HepG2 (cell line): ENCODE measurements at places on chromosomes 3 and 15. TPM values are rescaled to one million over a fixed set of nuclear protein-coding genes. Genes with fewer than 3 reads are reported as not detected.

DNA sequence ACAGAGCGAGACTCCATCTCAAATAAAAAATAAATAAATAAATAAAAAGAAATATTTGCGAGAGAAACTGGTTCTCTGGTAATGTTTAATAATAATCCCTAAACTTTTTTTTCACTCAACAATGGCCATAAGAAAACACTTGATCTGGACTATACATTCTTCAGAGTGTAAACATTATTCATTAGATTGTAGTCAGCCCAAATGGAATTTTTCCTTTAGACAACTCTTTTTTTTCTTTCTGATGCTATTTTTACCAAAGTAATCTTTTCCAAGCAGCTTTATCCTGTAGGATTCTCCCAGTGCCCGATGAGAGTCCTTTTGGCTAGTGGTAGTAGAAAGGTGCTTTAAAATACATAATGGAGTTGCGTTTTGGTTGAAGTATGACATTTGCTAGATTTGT is 90.4 kb downstream of the NEDD4 start:
- DNase-seq: no peak

- no peak for DNase-seq
These were observed 103.8 kb upstream of the PRICKLE2 start for GRCh38 chr3:64329037-64329436.

DNA sequence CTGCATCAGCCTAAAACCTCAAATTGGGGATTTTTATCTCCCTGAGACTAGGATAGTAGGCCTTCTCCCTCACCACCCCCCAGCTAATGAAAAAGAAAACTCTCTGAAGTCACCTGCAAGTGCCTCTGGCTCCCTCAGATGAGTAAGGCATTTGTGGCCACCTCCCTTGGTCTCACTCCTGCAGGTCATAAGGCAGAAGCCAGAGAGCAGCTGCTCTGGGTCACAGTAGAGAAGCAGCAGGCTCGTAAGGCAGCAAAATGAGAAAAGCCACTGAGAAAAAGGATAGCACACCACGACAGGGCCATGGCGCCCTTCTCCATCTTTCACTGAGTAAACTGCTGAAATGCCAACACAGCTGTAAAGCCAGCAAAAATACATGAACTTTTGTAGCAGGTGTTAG is 296.7 kb upstream of the DPH6 start:
- no peak for DNase-seq

DNA sequence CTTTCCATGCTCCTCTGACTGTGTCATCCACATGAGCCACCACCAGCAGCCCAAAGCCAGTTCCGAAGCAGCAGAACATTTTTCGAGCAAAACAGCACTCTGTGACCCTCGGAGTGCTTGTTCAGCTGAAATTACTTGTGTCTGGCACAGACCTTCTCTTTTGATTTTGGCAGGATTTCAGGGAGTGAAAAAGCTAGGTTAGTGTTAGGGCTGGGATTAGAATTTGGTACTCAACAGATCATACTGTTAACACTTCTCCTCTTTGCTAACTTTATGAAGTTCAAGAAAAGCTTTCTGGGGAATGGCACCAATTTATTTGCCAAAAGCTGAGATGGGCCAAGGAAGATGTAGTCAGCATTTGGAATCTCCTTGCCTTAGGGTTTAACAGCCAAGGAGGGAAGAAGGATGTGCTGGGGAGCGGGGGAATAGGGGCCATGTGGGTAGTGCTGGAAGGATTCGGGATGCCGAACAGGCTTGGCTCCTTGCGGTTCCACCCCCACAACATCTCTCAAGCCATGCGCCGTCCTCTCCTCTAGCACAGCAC is 55.1 kb upstream of the TRA2B start:
- DNase-seq: no peak

GRCh38 chr3:156449710-156450574 is 105.0 kb downstream of the SSR3 start:
- peak; percentile 29 for DNase-seq

GRCh38 chr3:158768361-158768787 is 33.5 kb upstream of the MFSD1 start:
- DNase-seq: peak; percentile 67

DNA sequence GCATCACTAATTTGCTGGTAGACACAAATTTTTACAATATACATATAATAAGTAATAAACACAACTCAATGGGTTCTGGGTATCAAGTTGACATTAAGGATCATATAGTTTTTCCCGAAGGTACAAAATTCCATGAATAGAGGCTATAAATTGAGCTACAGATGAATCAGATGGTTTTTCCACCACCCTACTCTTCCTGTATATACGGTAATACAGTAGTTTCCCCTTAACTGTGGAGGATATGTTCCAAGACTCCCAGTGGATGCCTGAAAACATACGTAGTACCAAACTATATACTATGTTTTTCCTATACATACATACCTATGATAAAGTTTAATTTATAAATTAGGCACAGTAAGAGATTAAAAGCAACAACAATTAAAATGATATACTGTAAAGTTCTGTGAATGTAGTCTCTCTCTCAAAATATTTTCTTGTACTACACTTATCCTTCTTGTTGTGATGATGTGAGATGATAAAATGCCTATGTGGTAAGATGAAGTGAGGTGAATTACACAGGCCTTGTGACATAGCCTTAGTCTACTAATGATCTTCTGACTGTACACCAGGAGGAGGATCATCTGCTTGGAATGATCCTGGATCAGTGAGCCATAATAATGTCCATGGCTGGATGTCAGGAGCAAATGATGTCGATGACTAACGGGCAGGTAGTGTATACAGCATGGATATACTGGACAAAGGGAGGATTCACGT is 116.7 kb downstream of the NR1I2 start:
- no peak for DNase-seq

DNA sequence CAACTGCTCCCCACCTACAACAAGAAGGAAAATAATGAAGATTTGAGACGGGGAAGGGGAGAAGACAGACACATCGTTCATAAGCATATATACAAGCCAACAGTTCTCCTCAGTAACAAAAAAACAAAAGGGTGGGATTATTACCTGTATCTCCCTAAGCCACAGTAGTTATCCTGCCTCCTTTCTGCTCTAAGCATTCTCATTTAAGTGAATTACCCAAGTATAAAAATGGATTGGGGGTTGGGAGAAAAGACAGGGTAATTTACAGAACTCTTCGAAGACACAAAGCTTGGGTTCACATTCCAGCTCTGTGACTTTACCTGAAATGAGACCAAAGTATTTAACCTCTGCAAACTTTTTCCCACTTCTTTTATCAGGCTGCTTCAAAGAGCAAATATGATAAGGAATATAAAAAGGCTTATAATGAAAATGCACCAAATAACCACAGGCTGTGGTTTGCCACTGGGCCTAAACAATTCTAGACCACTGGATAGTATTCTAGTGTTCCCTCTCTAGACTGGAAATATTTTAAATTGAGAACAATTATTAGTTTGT is 64.4 kb downstream of the UACA start:
- DNase-seq: no peak

GRCh38 chr15:72207558-72208085 is 10.0 kb upstream of the GRAMD2A start:
- no peak for DNase-seq

DNA sequence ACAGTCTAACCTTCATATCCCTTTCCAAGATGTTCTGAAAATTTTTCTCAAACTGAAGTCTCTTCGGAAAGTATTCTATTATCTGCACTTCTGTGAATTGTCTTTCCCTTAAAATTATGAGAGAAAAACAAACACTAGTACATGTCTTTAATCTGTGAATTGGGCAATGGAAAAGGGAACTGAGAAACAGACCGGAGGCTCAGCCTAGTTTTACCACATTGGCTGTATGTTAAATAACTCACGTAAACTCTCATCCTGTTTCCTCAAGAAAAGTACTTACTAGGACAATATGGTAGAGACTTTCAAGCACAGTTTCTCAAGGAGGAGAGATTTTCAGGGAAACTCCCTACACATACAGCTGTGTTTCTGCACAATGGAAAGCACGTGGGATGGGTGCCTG is 982.2 kb upstream of the SEMA6D start:
- DNase-seq: no peak

DNA sequence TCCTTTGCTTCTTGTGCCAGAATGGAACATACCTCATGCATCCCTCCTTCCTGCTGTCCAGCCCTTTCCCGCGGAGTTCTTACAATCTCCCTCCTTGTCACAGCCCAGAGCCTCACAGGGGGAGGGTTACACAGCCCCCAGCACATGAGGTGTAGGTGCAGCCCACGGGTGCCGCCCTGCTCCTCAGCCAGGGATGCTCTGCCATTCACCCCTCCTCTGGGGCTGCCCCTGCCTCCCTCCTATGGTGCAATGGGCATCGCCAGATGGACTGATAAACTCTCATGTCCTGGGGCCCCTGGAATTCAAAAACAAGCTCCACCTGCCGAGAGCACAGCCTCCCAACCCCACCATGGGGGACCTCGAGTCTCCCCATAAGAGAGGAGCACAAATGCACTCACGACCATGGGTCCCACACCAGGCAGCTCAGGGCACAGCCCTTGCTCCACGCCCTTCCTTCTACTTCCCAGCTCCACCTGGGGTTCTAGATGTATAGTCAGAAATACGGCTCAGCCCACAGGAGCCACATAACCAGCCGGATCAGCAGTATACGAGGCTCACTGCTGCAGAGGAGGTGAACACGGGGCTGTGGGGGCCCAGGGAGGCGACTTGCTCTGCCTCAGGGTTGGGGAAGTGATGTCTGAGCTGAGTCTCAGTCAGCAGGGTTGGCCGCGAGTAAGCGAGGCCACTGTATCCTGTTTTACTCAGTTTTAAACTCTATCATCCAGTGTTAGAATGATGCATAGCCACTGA is 269.7 kb upstream of the LYSMD4 start:
- no peak for DNase-seq

- DNase-seq: no peak
These were observed 142.8 kb upstream of the TSC22D2 start for GRCh38 chr3:150265305-150265704.

GRCh38 chr15:100096248-100096600 is 245.6 kb downstream of the ADAMTS17 start:
- no peak for DNase-seq

DNA sequence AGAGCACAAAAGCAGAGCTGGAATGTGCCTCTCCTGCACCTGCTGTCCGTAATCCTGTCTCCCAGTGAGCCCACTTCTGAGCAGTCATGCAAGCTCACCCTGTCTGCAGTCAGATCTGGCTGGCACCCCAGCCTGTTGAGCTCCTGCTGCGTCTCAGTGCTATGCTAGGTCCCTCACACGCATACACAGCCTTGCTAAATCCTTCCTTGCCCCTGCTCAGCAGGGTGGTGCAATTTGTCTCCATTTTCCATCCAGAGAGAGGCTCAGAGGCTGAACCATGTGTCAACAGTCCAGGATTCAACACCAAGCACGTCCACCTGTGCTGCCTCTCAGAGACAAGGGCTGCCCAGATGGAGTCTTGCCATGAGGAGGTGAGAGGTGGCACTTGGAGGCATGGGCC is 11.0 kb downstream of the POMGNT2 start:
- DNase-seq: no peak

DNA sequence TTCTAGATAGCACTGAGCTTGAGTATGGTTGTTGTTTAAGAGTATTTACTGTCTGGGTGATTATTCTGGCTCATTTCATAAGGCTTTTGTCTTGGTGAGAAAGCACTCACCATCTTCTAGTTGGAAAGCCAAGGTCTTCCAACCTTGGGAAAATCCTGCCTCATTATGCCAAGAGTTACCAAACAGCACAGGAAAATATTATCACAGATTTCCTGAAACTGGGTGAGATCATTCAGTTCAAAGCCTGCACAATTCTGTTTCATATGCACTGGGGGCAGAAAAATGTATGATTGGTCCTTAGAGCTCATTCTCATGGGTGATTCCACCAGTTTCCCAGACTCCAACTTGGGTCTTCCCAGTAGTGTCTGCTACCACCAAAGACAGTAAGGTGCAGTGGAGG is 291.8 kb downstream of the RORA start:
- DNase-seq: no peak

- DNase-seq: no peak
These were observed 84.2 kb downstream of the MYO9A start for GRCh38 chr15:72033711-72034110.

GRCh38 chr15:99464137-99464536 is 101.6 kb upstream of the MEF2A start:
- no peak for DNase-seq

- no peak for DNase-seq
These were observed 100.0 kb downstream of the PCCB start for GRCh38 chr3:136350132-136350531.

GRCh38 chr3:62159709-62160092 is 213.6 kb downstream of the FEZF2 start:
- DNase-seq: no peak

DNA sequence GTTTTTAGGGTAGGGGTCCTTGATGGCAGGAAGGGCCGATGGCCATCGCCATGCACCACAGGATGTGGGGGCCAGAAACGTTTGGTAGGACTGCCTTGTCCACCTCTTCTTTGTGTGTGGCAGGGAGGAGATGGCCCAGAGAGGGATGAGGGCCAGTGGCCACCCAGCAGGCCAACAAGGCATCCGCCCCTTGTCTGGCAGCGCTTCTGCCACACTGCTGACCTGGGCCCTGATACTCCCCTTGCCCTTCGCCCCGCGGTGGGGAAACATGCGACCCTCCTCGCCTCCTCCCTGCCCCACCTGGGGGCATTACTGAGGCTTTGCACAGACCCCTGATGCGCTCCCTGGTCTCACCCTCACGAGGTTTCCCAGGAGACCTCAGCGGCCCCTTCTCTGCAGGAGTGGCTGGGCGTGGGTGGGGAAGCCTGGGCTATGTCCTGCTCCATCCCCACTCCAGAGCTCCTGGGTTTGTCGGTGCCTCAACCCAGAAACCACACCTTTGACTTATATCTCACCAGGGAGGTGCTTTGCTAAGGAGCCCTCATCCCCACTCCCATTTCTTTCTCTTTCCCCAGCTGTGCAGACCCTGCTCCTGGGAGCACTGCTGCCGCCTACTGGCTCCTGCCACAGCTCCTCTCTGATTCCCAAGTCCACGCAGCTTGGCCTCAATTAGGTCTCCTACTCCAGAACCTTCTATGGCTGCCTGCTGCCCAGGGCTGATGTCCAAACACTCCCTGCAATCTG is 38.7 kb downstream of the FEM1B start:
- DNase-seq: no peak

- DNase-seq: peak; percentile 74
These were observed 627 bp upstream of the PLS1 start for GRCh38 chr3:142595581-142595950.

Gene GOLGA8T
- not detected in 2 replicates for total RNA-seq

Gene TUSC7
- not detected in 2 replicates for total RNA-seq

Gene TRIP4
- total RNA-seq: 7.1 and 19.7 TPM in 2 replicates

Gene CNTN6
- total RNA-seq: not detected in 2 replicates

Gene GOLGA6A
- 0.04 TPM in 1 of 2 replicates, not detected in the other for total RNA-seq

Gene RPP14
- total RNA-seq: 15.4 and 21.5 TPM in 2 replicates

Gene IGDCC3
- total RNA-seq: 31.2 and 51.8 TPM in 2 replicates

Gene SAMMSON
- total RNA-seq: not detected in 2 replicates

Gene GOLGA6L6
- not detected in 2 replicates for total RNA-seq

Gene MED12L
- total RNA-seq: 0.64 and 0.81 TPM in 2 replicates

Gene CHRNA7
- 1.3 and 1.4 TPM in 2 replicates for total RNA-seq

Gene CD96
- total RNA-seq: not detected in 2 replicates

Gene PPARG
- 13.9 and 14.4 TPM in 2 replicates for total RNA-seq
